ENCODE measurements at places on chromosomes 12 and 14.
A peak's percentile ranks its signal among the peaks of the same experiment; 100 is the strongest.

DNA sequence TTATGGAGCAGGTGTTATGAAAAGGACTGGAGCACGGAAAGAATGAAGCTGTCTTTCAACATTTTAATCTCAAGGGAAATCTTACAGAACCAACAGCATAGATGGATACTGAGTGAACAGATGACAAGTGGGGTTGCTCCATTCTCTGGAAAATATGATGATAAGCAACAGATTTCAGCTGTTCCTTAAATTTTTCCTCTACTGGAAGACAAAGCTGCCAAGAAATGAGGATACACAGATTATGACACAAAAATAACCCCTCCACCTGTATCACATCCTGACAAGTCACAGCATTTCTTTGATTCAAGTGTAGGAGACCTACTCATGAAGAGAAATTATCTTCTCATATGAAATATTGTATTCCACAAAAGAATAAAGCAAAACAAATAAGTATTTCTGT lies 13.0 kb upstream of the TMTC2 start:
- no peak for DNase-seq

GRCh38 chr12:101838628-101839323 lies 8.0 kb upstream of the GNPTAB start:
- no peak for DNase-seq

GRCh38 chr12:97560350-97560749 lies 97.7 kb downstream of the RMST start:
- no peak for DNase-seq

DNA sequence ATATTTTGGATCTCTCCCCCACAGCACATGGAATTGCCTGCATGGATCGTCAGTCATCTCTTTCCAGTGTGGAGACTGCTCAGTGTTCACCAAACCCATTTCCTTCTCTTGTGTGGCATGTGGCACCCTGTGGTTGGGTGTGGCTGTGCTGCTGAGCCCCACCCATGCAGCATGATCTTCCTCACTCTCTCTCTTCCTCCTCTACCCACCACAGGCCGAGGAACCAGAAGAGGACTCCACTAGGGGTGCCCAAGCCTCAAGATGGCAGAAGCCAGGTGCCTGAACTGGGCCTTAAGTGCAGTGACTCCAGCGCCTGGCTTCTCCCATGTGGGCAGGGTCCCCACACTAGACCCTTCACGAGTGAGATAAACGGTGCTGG lies 66.8 kb upstream of the GPR68 start:
- no peak for DNase-seq

DNA sequence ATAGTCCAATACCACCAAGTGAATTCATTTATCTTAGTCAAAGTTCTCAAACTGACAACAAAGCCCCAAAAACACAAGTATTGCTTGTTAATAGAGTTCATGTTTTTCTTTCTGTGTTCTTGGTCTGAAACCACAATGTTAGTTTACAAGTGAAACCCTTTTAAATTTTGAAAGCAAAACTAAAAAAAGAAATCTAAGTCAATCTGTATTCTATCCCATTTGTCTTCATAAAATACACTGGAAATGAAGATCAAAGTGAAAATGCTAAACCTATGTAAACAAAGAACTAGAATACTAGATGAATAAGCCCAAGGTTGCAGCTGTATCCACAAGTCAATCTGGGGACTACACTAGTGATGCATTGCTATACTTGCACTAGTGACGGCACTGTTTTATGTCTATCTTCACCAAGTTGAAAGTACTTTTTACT lies 10.4 kb downstream of the MAP4K5 start:
- peak; percentile 43 for DNase-seq

DNA sequence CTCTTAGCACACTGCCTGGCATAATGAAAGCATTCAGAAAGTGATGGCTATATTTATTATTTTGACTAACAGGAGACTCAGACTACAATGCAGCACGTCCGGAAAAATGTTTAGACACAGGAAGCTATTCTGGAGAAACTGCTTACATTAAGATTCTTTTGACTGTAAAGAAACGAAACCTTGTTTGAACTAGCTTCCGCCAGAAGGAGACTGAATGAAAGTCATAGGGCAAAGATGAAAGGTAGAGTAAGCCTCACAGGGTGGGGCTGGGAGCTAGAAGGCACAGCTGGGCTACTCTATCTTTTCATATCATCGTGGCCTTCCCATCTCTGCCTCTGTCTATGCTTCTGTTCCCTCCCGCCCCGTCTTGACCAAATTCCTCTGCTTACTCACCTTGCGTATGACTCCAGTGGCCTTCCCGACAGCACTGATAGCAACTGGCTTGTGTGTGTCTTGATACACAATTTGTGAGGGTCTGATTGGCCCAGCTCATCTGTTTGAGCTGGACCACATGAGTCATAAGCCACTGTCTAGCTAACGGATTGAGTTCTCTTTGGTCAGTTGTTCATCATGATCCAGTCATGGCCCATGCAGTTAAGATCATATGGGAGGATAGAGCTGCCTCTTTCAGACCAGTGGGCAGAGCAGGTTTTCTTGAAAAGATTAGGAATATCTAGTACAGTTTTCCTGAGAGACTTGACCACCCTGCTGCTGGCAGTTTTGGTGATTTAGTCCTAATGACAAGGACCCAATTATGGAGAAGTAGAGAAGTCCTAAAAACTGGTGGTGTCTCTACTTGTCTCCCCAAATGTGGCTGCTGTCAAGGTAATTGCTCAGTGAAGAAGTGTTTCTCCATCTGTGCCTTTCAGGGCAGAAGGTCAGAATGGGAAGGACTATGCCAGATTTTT lies 151.5 kb upstream of the SLC38A2 start:
- DNase-seq, result no peak
